Pericardium fibroblast (primary cell): ENCODE measurements at places on chromosomes 6 and 20. TPM values are rescaled to one million over a fixed set of nuclear protein-coding genes. Genes with fewer than 3 reads are reported as not detected.

SLC22A16 gene
- total RNA-seq: not detected in 2 replicates

PKHD1 gene
- total RNA-seq: under 0.01 TPM in 1 of 2 replicates, not detected in the other

PAK5 gene
- total RNA-seq: not detected in 2 replicates

FOXQ1 gene
- total RNA-seq: not detected in 2 replicates

CD40 gene
- total RNA-seq: 3.3 and 9.2 TPM in 2 replicates

FLRT3 gene
- 13.2 and 13.3 TPM in 2 replicates for total RNA-seq

OR2H2 gene
- not detected in 2 replicates for total RNA-seq

KCNK16 gene
- total RNA-seq: not detected in 2 replicates

IPCEF1 gene
- 0.58 TPM in 1 of 2 replicates, not detected in the other for total RNA-seq

IL17A gene
- total RNA-seq: not detected in 2 replicates

AAR2 gene
- 27.9 and 34.0 TPM in 2 replicates for total RNA-seq

COL11A2 gene
- under 0.01 and 0.09 TPM in 2 replicates for total RNA-seq

KCNK5 gene
- not detected in 2 replicates for total RNA-seq

FAM83C gene
- total RNA-seq: not detected in 2 replicates

SMOC2 gene
- 2.9 and 4.9 TPM in 2 replicates for total RNA-seq

CD24 gene
- 0.34 and 7.5 TPM in 2 replicates for total RNA-seq

GMPR gene
- 3.7 and 34.8 TPM in 2 replicates for total RNA-seq

OPRM1 gene
- not detected in 2 replicates for total RNA-seq

IRF4 gene
- 0.34 TPM in 1 of 2 replicates, not detected in the other for total RNA-seq

PNPLA1 gene
- not detected in 2 replicates for total RNA-seq

PTPRT gene
- not detected in 2 replicates for total RNA-seq

PRSS16 gene
- total RNA-seq: not detected in 2 replicates

MCHR2 gene
- total RNA-seq: not detected in 2 replicates

GRM4 gene
- not detected in 2 replicates for total RNA-seq

KIAA1586 gene
- total RNA-seq: 5.4 and 5.6 TPM in 2 replicates

PRSS35 gene
- 2.4 and 3.0 TPM in 2 replicates for total RNA-seq

DUSP15 gene
- 0.09 and 0.70 TPM in 2 replicates for total RNA-seq

OR2B6 gene
- not detected in 2 replicates for total RNA-seq

CCR6 gene
- total RNA-seq: not detected in 2 replicates

PPP1R18 gene
- total RNA-seq: 51.4 and 61.3 TPM in 2 replicates

POM121L2 gene
- not detected in 2 replicates for total RNA-seq

PSMB8 gene
- total RNA-seq: 32.7 and 68.0 TPM in 2 replicates

CDK5RAP1 gene
- 12.7 and 15.4 TPM in 2 replicates for total RNA-seq

OTOR gene
- not detected in 2 replicates for total RNA-seq

C20orf202 gene
- 0.58 TPM in 1 of 2 replicates, not detected in the other for total RNA-seq
